ENCODE measurements at places on chromosomes 1 and 21.

DNA sequence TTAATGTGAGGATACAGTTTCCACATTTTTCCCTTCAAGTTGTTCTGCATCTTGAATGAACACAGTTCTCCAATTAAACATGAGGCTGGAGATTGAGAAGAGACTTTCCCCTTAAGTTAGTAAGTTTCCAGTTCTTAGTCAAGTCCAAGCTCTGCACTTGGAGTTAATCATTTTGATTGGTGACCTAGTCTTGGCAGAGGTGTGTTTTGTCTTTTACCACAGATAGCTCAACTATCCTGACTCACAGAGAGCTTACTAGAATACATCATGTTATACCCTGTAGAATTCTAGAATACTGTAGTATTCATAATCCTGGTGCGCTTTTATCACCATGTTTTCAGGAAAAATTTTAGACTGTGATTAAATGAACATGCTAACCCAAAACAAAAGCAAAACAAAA is 129.2 kb downstream of the CYYR1 start:
- no peak for DNase-seq

DNA sequence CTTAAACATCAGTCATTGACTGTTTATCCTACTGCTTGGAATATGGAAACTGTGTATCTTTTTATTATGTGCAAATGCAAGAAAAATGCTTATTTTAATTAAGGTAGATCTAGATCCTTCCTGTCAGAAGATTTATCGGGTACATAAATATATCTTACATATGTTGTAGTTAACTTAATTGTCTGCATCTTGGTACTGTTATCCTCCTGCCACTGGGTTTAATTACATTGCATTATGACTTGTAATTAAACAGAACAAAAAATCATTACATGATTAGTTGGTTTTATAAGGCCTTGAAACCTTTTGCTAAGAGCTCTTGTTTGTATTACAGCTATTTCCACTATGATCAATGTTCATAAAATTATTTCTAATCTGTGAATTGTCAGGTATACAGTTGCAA is 211.2 kb downstream of the PTGER3 start:
- no peak for DNase-seq

GRCh38 chr1:164308101-164308500 is 250.9 kb upstream of the PBX1 start:
- DNase-seq = no peak

DNA sequence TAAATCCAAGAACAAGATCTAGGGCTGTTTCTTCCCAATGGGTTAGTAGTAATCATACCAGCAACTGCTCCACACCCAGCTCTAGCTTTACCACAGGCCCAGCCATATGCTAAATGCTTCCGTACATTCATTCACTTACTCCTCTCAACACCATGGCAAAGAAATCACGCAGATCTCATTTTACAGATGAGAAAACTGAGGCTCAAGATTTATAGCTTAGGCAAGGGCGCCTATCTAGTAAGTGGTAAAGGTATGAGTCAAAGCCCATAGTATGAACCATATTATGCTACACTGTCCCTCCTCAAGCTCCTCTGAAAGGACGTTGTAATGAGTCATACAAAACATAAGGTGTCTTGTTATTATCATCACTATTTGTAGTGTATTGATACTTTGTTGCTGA is 82.2 kb downstream of the NIBAN1 start:
- no peak for DNase-seq

GRCh38 chr1:234495231-234495990 is 16.4 kb upstream of the TARBP1 start:
- no peak for DNase-seq

DNA sequence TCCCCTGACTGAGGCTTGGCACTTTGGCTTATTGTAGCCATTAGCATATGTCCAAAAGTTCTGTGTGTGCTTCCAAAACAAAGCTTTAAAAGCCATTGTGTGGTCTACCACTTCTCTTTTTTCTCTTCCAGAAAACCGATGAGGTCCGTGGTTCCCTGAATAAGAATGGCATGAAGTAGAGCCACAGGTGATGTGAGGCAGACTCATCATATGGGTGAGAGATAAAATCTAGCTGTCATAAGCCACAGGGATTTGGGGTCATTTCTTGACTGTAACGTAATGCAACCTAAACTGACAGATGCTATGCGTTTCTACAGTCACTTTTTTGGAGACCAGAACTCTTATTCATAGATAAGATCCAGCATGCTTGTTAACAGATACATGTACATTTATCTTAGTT is 7.0 kb upstream of the GREM2 start:
- no peak for DNase-seq

- DNase-seq = no peak
These were observed 10.5 kb downstream of the LGR6 start for GRCh38 chr1:202204065-202204464.
